ENCODE measurements at places on chromosomes 6 and 20.

DNA sequence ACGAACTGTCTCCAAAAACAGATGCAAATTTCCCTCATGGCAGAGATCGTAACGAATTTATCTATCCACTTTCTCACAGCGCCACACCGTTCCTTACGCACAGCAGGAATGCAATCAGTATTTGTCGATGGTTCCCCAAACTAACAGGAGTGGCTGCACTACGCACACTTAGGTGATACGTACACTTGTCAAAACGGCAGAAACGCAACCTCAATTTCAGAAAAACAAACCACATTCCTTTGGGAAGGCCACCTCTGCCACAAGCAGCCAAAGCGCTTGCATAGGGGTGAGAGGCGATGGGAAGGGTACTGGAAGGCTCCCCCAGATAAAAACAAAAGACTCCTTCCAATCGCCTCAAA is 638 bp downstream of the MDN1 start:
- no peak for DNase-seq

DNA sequence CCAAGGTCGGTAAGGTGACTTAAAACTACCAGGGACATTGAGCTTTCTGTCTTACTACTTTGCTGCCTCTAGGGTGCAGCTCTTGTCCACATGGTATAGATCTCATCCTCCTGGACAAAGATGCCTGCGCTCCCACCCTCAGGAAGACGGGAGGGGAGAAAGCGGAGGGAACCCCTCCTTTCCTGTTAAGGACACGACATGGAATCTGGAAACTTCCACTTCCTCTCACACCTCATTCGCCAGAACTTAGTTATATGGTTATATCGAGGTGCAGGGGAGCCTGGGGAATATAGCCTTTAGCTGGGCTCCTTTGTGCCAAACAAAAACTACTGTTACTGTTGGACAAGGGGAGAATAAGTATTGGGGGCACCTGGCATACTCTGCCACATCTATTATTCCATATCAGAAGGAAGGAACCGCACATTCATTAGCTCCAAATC is 224.3 kb upstream of the TSHZ2 start:
- no peak for DNase-seq

DNA sequence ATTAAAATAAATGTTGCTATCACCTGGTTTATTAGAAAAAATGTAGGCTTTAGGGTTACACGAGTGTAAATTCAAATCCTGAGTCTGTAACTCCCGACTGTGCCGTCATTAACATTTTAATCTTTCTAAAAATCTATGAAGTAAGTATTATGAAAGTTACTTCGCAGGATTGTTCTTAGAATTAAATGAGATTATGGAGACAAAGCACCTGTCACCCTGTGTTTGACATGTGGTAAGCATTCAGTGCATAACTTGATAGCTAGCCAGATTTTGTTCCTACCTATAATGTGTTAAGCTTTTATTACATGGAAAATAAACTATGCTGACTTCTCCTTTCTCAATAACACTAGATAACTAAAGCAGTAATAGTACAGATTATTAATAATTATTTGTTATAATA is 429.7 kb upstream of the MMS22L start:
- DNase-seq = no peak

GRCh38 chr6:44642349-44642748 is 254.8 kb downstream of the CDC5L start:
- DNase-seq = no peak

DNA sequence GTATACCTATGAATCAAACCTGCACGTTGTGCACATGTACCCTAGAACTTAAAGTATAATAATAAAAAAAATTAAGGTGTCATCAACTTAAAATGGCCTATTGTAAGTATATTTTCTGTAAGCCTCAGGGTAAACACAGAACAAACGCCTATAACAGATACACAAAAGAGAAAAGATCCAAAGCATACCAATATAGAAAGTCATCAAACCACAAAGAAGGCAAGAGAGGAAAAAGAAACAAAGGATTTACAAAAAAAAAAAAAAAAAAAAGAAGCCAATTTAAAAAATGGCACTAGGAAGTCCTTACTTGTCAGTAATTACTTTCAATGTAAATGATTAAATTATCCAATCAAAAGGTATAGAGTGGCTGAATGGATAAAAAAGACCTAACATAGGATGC is 24.6 kb upstream of the ASF1A start:
- no peak for DNase-seq

GRCh38 chr20:706366-706885 is 30.8 kb upstream of the SCRT2 start:
- DNase-seq = no peak

DNA sequence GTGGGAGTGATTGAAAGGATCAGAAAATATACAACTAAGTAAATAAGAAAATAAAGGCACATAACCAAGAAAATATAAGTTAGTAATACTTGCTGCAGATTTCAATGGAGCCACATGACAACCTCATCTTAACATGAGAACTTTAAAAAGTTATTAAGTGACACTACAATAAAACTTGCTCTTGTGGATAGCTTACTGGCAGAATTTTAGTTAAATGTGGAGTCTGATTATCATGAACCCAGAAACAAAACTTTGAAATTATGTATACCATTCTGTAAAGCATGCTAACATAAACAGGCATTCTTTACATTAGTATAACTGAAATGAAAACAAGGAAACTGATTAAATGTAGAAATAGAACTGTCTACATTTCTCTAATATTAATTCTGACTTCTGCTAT is 220.9 kb downstream of the RFPL4B start:
- DNase-seq = no peak

DNA sequence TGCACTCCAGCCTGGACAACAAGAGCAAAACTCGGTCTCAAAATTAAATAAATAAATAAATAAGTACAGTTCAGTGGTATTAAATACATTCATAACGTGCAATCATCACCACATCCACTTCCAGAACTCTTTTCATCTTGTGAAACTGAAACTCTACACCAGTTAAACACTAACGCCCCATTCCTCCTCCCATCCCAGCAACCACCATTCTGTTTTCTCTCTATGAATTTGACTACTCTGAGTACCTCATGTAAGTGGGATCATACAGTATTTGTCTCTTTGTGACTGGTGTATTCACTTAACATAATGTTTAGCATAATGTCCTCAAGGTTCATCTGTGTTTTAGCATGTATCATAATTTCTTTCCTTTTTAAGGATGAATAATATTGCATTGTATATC is 29.1 kb upstream of the SCML4 start:
- no peak for DNase-seq

- no peak for DNase-seq
These were observed 208.9 kb downstream of the KIF16B start for GRCh38 chr20:16364320-16364687.

DNA sequence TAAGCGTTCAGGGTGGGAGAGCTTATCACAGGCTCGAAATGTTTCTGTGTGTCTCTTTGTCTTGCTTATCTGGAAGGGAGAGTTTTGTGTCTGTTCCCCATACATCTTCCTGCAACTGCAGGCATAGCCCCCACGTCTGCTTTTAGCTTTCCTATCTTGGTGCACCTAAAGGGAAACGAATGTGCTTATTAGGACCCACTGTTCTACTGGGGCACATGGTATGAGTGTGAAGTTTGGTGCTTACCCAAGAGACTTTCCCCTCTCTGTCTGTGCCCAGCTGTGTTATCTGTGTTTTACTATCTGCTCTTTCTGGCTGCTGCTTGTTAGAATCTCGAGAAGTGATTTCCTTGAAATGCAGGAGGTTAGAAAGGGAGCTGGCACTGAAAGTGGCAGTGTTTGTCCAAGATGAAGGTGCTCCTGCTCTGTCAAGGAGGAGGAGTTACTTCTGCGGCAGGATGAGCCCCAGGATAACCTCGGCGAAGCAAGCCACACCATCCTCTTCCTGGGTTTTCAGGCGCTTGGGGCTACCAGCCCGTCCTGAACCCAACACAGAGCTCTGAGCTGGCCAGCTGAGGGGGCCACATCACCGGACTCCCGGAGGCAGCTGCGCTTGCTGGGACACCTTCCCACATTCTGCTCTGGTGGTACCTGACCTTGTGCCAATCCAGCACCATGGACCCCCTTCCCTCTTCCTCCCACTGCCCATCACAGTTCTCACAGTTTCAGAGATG is 23.4 kb downstream of the DYNLT1 start:
- DNase-seq = no peak

DNA sequence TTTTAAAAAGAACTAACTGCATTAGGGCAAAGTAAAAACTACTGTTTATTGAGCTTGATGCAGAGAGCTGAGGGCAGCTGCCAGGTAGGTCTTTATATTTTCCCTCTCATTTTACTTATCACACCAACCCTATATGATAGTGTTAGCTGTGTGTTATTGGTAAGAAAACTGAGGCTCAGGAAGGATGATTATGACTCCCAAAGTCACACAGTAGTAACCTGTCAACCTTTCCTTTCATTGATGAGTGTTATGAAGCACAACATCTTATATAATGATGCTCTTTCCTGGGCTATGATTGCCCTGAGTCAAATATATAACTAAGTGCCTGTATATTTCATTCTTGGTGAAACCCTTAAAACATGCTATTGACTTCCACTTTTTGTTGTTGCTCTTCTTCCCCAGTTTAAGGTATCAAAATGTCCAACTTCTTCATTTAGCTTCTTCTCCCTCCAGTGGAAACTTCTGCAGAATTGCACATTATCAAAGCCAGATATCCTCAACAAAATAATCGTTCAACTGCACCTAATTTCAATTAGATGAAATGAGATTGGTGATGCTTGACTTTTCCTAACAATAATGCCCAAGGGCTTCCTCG is 8.1 kb downstream of the GFOD1 start:
- peak; percentile 49 for DNase-seq

DNA sequence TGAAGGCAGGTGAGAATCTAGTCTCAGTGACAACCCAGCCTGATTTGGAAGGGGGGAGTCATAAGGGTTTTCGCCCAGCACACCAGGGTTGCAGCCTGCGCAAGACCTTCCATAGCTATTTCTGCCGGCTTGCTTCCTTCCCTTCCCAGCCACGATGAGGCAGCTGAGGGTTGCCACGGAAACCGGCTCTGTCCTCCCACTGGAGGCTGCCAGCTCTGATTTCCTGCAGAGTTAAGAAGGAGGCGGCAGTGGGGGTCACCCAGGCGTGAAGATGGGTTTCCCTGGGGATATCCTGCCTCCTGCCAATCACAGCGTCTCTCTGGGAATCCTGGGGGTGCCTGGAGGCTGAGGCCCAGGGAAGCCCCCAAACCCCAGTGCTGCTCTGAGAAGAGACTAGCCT is 23.1 kb upstream of the KCNB1 start:
- DNase-seq = peak; percentile 0

- DNase-seq = peak; percentile 37
These were observed 76.4 kb upstream of the RNF24 start for GRCh38 chr20:4091490-4092479.

- no peak for DNase-seq
These were observed 77.8 kb downstream of the BMP7 start for GRCh38 chr20:57188576-57189079.

- DNase-seq = no peak
These were observed 207.5 kb downstream of the SMOC2 start for GRCh38 chr6:168648240-168649125.

DNA sequence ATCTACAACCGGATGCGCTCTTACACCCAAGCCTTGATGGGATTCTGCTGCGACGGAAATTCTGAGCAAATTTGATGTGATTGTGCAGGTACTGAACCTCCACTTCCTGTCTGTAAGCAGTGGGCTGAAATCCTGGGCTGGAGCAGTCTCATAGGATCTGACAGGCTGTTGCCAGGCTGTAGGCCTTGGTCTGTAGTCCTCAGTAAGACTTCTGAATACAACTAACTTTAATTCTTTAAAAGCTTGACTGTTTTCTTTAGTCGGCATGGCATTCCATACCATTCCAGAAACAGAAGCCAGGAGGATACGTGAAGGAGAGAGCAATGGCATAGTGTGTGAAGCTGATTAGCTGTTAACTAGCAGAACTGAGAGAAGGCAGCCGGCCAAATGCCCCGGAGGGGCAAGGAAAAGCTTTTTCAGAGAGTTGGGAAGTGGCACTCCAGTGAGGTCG is 68.3 kb downstream of the ADTRP start:
- no peak for DNase-seq

DNA sequence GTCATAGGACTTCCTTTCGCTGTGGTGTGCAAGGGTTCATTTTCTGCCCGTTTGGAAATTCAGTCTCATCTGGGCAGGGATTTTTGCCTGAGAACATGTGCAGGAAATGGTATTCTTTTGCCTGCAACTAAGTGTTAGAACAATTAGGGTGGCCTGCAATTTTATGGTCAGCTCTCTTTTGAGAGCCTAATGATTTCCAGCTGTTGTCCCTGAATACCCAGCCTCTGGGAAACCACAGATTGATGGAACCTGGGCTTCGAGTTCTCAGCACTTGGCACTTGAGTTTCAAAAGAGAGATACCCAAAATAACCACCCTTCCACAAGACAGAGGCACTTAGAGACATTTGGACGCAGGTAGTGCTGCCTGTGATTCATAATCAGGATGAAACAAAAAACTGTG is 217.2 kb upstream of the FOXA2 start:
- no peak for DNase-seq

DNA sequence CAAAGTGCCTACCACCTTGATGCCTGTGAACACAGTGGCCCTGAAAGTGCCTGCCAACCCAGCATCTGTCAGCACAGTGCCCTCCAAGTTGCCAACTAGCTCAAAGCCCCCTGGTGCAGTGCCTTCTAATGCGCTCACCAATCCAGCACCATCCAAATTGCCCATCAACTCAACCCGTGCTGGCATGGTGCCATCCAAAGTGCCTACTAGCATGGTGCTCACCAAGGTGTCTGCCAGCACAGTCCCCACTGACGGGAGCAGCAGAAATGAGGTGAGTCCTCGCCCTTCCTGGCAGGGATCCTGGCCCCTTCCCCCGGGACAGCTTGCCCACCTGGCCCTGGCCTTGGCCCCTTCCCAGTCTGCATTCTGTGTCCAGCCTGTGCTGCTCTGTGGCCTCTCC is 17.9 kb downstream of the MAVS start:
- DNase-seq = no peak

GRCh38 chr6:25006565-25007001 is 70.8 kb upstream of the RIPOR2 start:
- peak; percentile 82 for DNase-seq

DNA sequence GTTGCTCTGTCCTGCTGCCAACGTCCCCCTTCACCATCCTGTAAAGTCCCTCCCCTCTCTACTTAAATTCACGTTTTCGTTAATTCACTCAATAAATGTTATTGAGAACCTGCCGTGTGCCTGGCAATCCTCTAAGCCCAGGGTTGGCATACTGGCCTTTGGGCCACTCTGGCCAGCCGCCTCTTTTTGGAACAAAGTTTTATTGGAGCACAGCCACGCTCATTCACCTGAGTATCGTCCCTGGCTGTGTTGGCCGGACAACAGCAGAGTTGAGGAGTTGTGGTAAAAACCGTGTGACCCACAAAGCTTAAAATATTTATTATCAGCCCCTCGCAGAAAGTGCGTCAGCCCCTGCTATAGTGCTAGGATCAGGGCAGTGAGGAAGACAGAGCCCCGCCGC is 54.7 kb upstream of the TMEM181 start:
- no peak for DNase-seq

- no peak for DNase-seq
These were observed 12.0 kb upstream of the GTF3C6 start for GRCh38 chr6:110946498-110946897.

GRCh38 chr6:170288091-170288631 is 2.7 kb downstream of the DLL1 start:
- DNase-seq = no peak
